CD4-positive, alpha-beta memory T cell (primary cell): ENCODE measurements at places on chromosomes 12 and 14. TPM values are rescaled to one million over a fixed set of nuclear protein-coding genes. Genes with fewer than 3 reads are reported as not detected.

GRCh38 chr12:54032086-54032619 is 697 bp upstream of the HOXC5 start:
- no peak for DNase-seq

POP5 gene
- polyA plus RNA-seq, result 91.6 TPM

DNA sequence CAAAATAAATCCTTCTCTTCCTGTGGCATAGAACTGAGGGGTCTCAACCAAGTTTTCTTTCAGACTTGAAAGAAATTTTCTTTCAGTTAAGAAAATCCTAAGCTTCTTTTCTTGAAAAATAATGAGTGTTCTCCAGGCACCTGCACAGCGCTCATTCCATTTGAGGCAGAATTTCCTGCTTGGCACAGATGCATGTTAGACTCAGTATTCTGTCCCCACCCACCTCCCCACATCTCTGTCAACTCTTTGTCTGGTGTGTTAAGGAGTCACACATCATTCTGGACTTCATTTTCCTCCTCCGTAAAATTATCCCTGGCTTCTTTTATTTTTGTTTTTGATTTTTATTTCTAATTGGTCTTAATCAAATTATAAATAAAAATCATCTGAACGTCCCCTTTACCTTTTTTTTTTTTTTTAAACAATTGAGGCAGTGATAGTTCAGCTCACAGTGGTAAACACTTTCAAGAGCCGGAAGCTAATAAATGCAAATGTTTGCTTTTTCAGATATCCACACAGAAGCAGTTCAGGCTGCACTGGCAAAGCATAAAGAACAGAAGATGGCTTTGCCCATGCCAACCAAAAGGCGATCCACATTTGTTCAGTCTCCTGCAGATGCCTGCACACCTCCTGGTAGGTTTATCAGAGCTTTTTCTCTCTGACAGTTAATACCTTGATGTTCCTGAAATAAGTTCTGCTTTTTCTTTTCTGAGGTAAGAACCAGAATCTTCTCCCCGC is 104.0 kb upstream of the ATF1 start:
- no peak for DNase-seq

GRCh38 chr14:55553791-55554190 is 26.2 kb upstream of the KTN1 start:
- no peak for DNase-seq

DNA sequence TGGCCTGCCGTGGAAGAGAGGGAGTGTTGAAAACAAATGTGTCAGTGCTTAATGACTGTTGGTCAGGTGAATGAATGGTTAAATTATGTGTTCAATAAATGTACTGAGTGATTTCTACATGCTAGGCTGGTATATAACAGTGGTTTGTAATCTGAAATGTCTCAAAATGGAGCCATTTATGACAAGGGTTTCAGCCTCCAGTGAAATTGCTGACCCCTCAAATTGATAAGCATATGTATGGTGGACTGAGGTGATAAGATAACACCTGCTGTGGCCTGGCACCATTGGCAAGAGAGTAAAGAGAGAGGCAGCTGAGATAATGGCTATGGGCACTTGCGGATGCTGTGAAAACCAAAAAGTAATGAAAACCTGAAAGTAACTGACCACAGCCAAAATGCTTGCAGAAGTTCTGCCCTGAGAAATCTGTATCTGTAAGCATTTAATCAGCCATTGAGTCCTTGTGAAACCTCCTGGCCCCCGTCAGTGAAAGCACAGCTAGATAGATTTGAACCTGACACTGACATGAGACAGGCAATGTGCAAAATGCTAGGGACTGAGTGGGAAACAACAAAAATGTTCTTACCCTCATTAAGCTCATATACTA is 1.4 kb upstream of the BCAT1 start:
- DNase-seq, result no peak

TAS2R7 gene
- polyA plus RNA-seq, result not detected

COX14 gene
- polyA plus RNA-seq, result 253 TPM

DNA sequence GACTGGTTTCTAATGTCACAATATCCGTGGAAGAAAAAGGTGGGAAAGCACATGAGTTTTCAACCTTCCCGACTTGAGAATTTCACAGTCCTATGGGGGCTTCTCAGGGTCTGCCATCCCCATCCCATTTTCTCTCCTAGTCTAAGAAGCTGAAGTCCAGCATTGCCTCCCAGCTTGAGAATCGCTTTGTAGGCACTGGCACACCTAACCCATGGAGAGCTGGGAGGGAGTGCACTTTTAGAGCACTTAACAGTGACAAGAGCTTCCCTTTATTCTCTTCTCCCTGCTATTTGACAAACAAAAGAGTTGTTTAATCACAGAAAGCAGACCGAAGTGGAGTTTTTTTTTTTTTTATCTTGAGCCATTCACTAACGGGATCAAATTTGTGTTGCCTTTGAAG is 22.8 kb upstream of the SRRM4 start:
- no peak for DNase-seq

FOXG1 gene
- not detected for polyA plus RNA-seq

VSIG10 gene
- polyA plus RNA-seq, result not detected

DNA sequence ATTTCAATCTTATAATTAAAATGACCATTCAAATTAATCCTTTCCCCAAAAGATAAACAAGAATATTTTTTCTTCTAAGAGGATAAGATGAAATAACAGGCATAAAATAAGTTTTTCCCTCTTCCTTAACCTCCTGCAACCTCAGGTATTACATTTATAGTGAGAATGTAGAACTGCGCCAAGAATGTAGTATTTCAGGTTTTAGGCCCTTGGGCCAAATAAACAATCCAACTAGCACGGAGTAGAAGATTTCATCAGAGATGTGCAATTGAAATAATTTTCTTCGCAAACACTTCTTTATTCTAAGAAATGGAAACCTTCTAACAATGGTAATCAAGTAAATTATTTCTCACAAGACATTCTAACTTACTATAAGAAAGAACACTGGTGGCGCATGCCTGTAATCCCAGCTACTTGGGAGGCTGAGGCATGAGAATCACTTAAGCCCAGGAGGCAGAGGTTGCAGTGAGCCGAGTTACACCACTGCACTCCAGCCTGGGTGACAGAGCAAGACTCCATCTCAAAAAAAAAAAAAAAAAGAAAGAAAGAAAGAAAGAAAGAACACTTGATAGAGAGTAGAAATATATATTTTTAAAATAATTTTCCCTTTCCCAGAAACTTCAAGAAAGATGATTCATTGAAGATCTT is 100.8 kb downstream of the TAOK3 start:
- DNase-seq, result no peak

DNA sequence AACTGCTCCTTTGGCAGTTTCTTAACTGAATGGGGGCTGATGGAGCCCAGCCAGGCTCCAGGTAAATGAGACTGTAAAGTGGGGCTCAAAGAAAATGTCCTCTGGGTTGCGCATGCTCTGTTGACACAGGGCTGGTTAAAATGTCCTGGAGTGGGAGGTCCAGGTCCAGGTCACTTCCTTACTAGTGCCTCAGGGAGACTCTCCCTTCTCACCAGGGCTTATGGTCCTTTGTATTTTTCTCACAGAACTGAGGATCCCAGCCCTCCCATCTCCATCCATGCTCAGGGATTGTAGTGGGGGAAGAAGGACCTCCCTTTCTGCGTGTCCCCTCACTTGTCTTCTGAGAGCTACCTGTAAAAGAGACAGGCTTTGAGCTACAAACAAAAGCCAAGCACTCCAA is 77.5 kb downstream of the SSPN start:
- no peak for DNase-seq

- DNase-seq, result no peak
These were observed 489.1 kb upstream of the SYT1 start for GRCh38 chr12:78375461-78375860.

GARIN6 gene
- polyA plus RNA-seq, result not detected

GRCh38 chr12:89701606-89702206 is 6.9 kb downstream of the ATP2B1 start:
- no peak for DNase-seq

DNA sequence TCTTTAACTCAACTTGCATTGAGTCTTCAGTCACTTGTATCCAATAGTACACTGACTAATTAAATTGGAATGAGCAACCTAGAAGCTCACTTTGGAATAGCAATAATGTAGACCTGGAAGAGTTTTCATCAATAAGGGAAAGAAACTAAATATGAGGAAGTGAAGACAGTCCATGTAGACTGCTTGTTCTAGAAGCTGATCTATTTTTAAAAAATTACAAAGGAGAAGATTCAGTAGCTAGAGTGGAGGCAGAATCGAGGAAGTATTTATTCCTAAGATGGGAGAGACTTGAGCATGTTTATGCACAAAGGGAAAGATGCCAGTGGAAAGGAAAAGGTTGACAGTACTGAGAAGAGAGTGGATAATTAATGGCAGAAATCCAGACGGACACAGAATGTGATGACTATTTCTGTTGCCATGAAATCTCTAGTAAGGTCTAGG is 156.3 kb upstream of the PDE3A start:
- no peak for DNase-seq

ANKRD33 gene
- not detected for polyA plus RNA-seq

DNA sequence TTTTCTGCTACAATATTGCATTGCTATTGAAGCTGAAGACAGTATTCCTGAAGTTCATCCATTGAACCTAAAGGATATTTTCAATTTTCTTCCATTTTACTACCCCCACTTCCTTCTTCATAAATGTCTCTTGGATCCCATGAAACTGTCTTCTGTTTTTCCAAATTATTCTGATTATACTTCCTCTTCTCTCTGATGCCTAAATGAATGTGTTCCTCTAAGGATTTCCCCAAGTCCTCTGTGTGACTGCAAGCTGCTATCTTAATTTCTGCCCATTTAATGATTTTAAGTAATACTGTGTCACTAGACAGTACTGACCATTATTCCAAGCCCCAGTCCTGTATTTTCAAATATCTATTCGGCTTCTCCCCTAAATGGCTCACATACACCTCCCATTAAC is 102.9 kb downstream of the TAOK3 start:
- DNase-seq, result no peak

DNA sequence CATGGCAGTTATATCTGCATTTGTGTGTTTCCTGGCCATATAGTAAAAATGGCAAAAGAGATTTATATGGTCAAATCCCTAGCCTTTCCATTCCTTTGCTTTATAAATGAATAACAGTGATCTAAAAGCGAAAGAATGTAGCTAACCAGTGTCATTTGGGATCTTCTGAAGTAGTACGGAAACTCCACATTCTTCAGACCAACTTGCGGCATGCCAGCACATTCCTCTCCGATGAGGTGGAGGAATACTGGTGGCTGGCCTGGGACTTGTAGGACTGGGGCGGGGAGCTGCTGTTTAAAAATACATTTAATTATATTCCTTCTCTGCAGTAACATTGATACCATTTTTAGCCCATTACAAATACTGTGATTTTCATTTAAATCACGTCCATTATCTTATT is 85.3 kb downstream of the SAMD4A start:
- DNase-seq, result no peak

DNA sequence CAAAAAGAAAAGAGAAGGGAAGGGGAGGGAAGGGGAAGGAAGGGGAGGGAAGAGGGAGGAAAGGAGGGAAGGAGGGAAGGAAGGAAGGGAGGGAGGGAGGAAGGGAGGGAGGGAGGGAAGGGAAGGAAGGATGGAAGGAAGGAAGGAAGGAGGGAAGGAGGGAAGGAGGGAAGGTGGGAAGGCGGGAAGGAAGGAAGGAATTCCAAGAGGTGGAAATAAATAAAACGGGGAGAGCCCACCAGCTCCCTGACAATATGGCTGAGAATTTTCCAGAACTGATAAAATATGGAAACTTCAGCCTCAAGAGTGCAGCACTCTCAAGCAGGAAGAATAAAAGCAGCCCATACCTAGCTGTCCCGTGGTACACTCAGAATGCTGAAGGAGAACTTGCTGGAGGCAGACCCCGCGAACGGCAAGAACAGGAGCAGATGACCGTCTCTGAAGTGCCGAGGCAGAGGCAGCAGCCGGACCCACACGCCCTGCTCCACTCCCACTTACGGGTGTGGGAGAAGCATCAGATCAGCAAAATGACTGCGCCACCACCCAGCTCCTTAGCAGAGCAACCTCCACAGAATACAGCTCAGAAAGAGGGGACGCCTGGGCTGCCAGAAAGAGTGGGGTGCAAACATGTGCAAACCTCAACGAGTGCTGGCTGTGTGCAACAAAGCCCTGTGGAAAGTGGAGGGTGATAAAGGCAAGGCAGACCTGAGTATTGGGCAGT is 34.1 kb upstream of the INF2 start:
- DNase-seq, result no peak

VDR gene
- polyA plus RNA-seq, result 0.37 TPM

DNA sequence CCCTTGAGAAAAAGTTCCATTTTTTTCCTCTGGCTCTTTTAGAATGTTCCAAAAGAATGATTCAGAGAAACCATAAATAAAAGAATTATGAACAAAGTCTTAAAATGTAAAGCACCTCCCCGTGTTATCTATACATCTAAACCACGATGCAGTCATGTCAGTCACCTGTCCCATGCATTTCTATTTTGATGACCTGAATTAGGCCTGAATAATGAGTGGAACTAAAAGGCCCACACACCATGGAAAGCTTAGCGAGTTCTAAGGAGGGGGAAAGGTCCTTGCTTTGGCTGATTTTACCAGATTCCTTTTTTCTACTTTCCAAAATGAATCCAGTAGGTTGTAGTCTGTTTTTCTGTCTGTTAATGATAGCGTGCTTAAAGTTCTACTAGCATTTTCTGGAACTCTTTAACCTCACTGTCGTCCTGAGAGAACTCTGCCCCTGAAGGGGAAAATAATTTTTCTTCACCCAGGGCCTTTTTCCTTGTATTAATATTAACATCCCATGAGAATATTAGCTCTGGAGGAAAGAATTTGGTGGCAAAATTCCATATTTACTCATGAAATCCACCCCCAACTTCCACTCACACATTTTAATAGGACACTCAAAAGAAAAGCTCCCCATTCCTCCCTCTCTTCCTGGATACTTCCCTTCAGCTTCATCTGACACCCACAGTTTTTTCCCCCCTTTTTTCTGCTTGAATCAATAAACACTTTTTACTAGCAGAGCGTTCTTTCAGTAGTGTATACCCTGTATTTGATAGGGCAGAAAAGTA is 266.3 kb upstream of the DIO2 start:
- no peak for DNase-seq

DNA sequence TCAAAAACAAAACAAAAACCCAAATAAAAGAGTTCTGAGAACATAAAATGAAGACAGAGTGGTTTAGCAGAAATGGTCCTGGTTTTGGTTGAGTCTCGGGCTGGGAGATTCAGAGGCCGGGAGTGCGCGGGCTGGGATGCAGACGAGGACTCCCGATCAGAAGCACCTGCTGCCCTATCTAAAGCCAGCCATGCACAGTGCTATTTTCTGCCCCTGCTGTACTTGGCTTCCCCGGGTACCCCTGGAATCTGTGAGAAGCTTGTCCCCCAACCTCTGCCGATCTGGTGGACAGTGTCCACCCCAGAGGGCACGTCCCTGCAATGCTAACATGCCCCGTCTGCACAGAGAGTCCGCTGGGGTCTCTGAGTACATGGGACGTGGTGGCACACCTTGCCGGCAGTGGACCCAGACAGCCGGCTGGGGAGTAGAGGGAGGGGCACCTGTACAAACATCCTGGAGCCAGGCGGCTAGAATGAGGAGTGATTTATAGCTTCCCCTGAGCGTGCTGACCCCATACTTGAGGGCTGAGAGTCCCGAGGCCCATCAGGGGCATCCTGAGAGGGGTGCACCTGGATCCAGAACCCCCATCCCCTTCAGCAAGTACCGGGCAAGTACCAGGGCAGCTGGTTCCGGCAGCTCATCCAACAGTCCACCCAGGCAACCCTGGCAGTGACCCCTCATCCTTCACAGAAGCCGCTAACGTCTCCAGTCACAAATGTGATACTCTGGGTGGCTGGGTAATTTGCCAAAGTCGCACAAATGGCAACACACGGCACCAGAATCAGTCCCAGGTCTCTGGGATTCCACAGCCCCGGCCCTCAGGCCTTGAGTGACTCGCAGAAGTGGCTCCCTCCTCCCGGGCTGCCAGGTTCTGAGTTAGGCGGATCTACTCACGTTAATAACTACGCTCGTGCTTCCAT is 37.1 kb downstream of the CHGA start:
- DNase-seq, result no peak

CLECL1 gene
- polyA plus RNA-seq, result 7.5 TPM

GRCh38 chr14:89588016-89588415 is 171.0 kb upstream of the FOXN3 start:
- DNase-seq, result no peak
